Renal pelvis (tissue), 12 donors: ENCODE measurements at places on chromosomes 7 and 10. TPM values are rescaled to one million over a fixed set of nuclear protein-coding genes. Genes with fewer than 3 reads are reported as not detected.
A peak's percentile ranks its signal among the peaks of the same experiment; 100 is the strongest.

GRCh38 chr10:1057106-1057657 lies 997 bp downstream of the WDR37 start:
- no peak for DNase-seq

- no peak for DNase-seq
Measured at GRCh38 chr10:62399211-62399610, 25.0 kb downstream of the ZNF365 start.

- no peak for DNase-seq
Measured at GRCh38 chr7:118079369-118079768, 104.6 kb upstream of the LSM8 start.

- DNase-seq, result no peak
Measured at GRCh38 chr10:31073996-31074721, 42.5 kb upstream of the ZNF438 start.

DNA sequence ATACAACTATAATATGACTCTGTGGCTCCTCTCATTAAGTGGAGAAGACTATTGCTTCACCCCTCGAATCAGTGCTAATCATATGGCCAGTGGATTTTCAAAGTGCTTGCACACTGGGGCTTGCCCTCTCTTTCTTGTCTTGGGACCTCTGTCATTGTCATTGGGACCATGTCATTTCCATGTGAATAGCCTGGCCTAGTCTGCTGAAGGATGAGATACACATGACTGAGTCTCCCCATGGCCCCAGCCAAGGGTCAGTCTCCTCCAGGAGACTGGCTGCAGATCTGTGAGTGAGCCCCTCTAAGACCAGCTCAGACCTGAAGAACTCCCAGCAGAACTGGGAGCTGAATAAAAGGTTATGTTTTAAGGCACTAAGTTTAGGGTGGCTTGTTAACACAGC lies 39.5 kb downstream of the PKD1L1 start:
- no peak for DNase-seq

DNA sequence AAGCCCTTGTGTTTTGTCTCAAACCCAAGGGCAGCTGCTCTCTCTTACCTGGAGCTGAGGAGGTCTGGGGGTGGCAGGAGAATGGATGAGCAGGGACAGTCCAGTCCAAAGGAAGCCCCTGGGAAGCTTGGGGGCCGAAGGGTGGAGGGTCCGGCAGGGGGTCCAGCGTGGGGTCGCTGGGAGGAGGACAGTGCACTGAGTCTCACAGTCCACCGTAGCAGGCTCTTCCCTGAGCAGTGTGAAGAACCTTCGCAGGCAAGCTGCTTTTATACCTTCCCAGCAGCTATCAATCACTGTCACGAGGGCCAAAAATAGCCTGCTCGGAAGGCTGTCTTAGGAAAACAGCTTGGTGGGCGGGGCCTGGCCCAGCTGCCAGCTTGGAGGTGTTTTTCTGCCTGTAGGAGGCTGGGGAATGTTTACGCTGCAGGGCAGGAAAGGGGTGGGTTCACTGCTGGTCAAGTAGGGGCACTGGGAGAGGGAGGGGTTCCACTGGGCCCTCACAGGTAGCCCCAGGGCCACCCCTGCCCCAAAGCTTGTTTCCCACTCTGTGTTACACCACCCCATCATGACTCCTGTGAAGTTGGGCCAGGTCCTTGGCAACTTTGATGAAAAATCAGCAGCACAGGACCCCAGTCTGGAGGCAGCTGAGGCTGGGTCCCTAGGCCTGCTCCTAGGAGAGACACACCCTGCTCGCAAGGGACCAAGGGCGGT lies at the start of gene DEPP1:
Gene DEPP1 (minus strand): TSS at position 240 of the 711 bp plus-strand sequence. CDS start 779 bp downstream, outside the sequence.
- DNase-seq, result peak; percentile 98

- no peak for DNase-seq
Measured at GRCh38 chr10:84593506-84593905, 265.1 kb downstream of the CCSER2 start.

- no peak for DNase-seq
Measured at GRCh38 chr10:33034931-33035330, 76.9 kb upstream of the ITGB1 start.

DNA sequence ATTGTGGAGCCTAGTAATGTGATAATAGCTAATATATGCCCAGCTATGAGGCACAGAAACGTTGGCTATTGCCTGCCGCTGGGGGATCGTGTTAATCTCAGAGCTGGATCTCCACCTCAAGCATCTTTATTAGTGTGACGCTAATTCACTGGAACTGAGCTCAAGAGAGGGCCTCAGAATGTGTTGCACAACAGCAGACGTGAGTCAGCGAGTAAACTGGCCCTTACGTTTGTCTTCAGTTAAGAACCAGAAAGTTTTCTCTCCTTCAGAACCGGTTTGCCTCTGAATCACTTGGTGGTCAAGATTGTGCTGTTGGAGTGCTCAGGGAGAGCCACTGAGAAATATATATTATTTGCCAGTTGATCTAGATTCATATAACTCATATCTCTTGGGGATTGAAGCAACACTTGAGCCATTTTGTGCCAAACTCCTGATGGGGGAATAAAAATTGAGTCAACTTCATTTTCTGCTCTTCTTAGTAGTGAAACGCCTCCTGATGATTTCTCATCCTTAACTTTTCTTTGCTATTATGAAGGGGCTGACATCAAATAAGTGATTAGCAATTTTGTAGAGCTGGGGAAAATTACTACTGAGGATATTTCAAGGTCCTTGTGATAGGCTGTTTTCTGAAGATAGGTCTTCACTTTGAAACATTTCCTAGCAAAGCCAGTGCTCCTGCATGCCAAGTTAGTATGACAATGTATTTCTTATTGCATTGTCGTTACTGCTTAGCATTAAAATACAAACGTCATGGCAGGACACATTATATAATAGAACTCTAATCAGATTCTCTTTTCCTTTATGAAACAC lies 22.3 kb downstream of the BZW2 start:
- no peak for DNase-seq

DNA sequence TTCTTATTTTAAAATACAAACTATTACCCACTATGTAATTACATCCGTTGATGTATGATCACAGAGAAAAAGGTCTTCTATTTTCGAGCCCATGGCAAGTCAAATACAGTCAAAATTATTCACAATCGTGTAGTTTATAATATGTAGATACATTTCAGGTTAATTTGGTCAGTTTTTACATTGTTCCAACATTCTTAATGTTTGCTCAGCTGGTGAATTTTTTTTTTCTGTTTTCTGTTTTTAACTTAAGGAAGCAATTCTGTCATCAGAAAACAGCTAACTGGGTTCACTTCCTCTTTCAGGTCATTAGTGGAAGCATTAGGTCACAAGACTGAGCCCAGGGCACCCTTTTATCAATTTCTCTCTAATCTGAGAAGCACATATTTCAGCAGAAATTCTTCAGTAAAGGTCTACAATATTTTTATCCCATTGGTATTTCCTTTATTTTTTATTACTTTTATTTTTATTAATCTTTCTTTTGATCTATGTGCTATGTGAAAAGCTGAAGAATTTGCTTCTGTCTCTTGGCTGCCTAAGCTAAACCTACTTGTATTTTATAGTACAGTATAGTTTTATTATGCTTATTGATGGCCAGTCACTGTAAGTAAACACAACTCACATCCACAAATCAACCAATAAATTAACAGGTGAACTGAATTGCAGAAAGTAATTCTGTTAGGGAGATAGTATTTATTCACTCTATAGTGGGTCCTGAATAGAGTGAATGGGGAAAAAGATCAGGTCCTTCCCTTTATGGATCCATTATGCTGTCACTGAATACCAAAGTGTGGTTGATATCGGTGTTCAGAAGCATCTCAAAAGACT lies 84.6 kb downstream of the ICA1 start:
- DNase-seq, result no peak

DNA sequence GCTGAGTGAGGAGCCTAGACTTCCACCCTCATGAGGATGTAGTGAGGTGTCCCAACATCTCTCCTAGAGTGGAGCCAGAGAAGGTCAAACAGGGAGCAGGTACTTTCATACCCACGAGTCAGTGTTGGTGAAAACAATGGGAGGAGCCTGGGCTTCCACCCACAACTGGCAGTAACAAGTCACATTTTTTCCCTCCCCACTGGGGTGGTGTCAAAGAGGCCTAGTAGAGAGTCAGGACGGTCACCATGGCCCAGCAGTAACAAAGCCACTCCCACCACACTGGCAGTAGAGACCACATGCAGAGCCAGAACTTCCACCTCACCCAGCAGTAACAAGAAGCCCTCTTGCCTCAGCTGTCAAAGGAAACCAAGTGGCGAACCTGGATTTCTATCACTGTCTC lies 280.2 kb upstream of the IMMP2L start:
- no peak for DNase-seq

DNA sequence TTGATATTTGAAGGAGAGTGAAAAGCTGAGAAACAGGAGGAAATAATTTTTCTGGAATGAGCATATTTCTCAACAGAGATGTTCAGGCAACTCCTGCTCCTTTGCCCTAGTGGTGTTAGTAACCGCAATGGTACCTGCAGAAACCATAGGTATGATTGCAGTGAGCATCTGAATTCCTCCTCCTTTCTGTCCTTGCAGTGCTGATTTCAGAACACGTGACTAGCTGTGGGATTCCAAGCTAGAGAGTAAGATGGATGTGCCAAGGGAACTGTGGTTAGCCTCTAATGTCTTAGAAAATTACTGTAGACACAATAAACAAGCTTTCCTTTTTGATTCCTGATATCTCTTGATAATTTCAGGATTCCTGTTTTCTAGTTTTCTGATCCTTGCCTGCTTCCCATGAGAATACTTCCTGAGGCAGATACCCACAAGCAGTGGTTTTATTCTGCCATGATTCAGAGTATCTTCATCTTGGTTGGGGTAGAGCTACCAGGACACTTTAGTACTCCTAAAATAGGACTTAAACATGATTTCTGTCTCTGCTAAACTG lies 27.5 kb downstream of the LRGUK start:
- DNase-seq, result no peak

ACTL6B gene
- polyA plus RNA-seq, result not detected

FBXL13 gene
- 1.8 TPM for polyA plus RNA-seq

ST8SIA6 gene
- polyA plus RNA-seq, result 1.2 TPM

ZNF746 gene
- 14.9 TPM for polyA plus RNA-seq

VAX1 gene
- polyA plus RNA-seq, result not detected

JAKMIP3 gene
- 0.39 TPM for polyA plus RNA-seq

ENO4 gene
- polyA plus RNA-seq, result 3.1 TPM

ACTR1A gene
- 78.4 TPM for polyA plus RNA-seq
